ENCODE measurements at places on chromosomes 11 and 22. TPM values are rescaled to one million over a fixed set of nuclear protein-coding genes. Genes with fewer than 3 reads are reported as not detected.

DNA sequence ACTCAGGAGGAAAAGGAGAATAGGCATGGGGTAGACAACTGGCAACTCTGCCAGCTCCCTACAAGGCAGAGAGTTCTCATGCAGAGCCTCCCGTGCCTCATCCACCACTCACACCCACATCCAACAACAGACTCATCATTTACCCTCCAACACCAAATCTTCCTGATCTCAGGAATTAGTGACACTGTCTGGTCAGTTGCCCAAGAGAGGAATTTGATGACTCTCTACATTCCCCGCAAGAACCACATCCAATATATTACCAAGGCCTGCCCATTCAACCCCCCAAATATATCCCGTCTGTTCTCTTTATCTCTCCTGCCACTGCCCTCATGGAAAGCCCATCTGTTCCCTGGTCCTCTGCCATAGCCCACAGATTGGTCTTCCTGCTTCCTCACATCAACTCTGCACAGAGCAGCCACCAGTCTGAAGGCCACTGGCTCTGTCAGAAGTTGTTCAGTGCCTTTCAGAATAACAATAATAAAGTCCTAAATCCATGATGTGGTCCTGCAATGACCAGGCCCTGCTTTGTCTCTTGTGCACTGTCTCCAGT lies 57.5 kb upstream of the CD82 start:
- DNase-seq, result no peak

Gene MMP8
- not detected for total RNA-seq

Gene TSPAN32
- not detected for total RNA-seq

Gene KIAA0930
- total RNA-seq, result 40.5 TPM

DNA sequence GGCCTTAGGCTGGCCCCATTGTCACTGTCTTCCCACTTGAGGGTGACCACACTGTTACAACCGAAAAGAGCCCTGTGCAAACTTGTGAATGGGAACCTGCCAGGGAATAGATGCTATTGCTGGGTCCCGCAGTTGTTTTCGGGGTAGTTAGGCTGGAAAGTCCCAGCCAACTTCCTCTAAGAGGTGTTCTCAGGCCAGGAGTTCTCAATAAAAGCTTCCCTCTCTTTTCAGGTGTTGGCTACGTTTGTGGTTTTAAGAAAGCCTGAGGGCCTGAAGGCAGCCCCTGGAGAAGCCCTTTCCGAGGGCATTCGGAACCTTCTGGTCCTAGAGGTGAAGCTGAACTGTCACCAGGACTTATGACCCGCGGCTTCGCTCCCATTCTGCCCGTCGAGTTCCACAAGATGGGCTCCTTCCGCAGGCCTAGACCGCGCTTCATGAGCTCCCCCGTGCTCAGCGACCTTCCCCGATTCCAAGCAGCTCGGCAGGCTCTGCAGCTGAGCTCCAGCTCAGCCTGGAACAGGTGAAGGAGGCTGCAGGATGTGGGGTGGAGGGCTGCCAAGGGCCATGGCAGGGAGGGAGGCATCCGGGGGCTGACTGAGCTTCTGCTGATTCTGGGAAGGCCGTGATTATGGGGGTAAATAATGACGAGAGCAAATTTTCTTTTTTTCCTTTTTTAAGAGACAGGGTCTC lies 104.8 kb downstream of the PRR5L start:
- no peak for DNase-seq
